ENCODE measurements at places on chromosomes 5 and 9.

GRCh38 chr5:154756009-154756867 is 1.1 kb downstream of the LARP1 start:
- no peak for DNase-seq

GRCh38 chr5:181259283-181259682 is 1.7 kb downstream of the TRIM52 start:
- no peak for DNase-seq

DNA sequence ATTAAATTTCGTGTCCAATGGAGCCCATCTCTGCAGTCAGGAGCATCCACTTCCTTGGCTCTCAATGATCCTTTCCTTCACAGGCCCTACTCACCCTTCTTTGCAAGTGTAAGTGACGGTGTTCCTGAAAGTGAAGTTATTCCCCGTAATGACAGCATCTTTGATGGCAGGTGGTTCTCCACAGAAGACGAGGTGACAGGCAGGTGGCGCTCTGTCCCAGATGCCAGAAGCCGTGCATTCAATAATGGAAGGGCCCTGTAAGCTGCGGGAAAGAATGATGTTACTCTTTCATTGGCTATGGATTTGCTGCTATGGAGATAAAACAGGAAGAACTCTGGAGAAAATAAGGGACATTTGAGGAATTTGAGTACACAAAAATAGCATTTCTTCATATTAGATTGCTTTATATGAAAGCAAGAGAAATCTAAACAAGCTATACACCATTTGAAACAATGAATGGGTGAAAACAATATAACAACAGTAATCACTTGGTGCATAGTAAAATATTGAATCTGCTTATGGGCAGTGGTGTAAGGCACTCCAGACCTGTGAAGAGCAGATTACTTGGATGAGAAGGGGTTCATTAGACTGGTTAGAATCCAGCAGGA is 89.9 kb upstream of the TXNDC8 start:
- no peak for DNase-seq

GRCh38 chr9:13606586-13606985 is 327.1 kb upstream of the MPDZ start:
- no peak for DNase-seq

DNA sequence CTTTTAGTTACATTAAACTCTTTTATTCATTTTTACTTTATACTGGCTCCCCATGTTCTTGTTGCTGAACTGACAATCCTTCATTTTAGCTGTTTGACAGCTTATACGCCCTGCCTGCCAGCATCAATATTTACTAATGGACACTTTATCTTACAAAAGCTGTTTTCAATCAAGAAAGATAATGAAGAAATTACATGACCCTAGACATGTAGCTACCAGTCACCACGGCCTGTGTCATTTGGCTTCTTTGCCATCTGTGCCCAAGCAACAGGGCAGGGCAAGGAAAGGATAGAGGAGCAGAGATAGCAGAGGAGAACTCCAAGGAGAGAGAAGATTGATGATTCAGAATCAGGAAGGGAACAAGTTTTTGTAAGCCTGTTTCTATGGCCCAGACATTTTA is 647.3 kb downstream of the BRINP1 start:
- no peak for DNase-seq

GRCh38 chr9:83130541-83130940 is 67.6 kb upstream of the RASEF start:
- peak; percentile 34 for DNase-seq

GRCh38 chr5:2802693-2803365 is 51.4 kb upstream of the IRX2 start:
- DNase-seq: no peak

- DNase-seq: no peak
Observed at GRCh38 chr5:128796506-128796905, 168.8 kb upstream of the SLC27A6 start.

GRCh38 chr5:80181618-80182211 is 74.1 kb downstream of the SERINC5 start:
- peak; percentile 66 for DNase-seq

GRCh38 chr5:150600616-150601490 is 39.6 kb upstream of the SYNPO start:
- DNase-seq: no peak

GRCh38 chr9:71819115-71819739 is 50.9 kb upstream of the CEMIP2 start:
- DNase-seq: no peak

- DNase-seq: no peak
Observed at GRCh38 chr5:148063861-148064260, at the start of gene SPINK5. SPINK5 (plus strand) TSS chr5:148063980; CDS start chr5:148064045, 65 bp downstream.

DNA sequence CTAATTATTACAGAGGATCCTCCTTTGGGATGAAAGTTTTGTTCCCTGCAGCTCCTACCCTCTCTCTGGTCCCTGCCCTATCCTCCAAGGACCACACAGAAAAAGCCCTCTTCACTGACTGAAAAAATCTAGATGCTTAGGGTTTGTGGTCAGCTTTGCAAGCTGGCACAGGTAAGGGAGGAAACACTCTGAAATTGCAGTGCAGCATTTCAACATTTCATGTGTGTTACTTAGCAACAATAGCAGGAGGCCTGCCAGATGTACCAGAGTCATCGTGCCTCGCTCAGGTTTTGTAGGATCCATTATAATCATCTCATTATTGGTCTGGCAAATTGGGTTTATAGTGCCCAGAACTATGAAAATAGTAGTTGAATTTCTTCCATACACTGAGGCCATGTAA is 109.5 kb downstream of the PALM2AKAP2 start:
- DNase-seq: no peak

GRCh38 chr9:88396836-88397577 is 8.8 kb downstream of the SPIN1 start:
- no peak for DNase-seq

GRCh38 chr9:5438301-5439162 is 807 bp upstream of the PLGRKT start:
- DNase-seq: no peak

DNA sequence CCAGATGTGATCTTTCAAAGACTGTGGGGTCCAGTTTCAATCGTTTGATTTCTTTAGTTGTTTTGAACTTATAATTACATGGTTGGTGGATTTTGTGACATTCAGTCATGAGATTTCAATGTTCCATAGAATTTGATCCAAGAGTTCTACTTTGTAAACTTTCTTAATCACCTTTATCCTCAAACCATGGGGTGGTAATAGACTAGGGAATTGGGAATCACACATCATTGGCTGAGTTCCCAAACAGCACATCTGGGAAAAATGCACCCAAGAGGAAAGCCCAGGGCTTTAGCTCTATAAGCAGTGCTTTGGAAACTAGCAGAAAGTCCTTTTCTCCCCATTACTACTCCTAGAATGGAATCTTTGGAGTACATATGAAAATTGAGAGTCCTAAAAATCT is 177.6 kb downstream of the NNT start:
- no peak for DNase-seq

- DNase-seq: no peak
Observed at GRCh38 chr9:19650312-19650711, 138.5 kb downstream of the SLC24A2 start.

DNA sequence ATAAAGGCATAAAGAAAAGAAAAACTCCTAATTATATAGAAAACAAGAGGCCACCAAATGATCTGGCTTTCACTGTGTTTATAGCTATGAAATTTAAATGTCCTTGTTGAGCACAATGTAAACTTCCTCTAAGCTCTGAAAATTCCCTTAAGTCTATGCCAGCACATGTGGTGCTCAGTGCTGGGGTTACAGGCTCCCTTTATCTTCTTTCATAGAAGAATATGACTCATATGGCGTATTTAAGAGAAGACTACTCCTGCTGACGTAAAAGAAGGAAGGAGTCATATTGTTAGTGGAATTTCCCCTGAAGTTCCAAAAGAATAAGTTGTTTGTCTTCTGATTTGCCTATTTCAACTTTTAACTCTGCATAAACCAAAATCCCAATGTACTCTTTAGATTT is 30.4 kb downstream of the RNF145 start:
- peak; percentile 93 for DNase-seq

DNA sequence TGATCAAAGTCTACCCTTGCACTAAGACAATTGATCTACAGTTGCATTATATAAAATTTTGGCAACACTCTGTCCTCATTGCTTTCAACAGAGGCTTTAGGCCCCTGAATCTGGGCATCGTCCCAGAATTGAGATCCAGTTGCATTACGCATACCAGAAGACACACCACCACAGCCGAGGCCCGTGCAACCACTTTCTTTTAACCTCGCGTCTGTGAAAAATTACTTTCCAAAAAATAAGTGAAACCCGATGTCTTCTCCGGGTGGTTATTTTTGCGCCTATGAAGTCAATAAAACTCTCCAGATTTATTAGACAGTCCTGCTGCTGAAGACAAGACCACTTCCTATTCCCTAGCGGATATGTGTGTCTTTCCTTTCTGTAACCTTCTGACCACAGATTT is 52.1 kb upstream of the NFIB start:
- DNase-seq: no peak

DNA sequence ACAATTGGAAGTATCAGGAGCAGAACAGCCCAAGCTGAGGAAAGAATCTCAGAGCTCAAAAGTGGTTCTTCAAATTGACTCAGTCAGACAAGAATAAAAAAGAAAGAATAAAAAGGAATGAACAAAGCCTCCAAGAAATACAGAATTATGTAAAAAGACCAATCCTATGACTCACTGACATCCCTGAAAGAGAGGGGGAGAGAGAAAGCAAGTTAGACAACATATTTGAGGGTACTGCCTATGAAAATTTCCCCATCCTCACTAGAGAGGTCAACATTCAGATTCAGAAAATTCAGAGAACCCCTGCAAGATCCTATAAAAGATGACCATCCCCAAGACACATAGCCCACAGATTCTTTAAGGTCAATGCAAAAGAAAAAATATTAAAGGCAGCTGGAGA is 173.2 kb downstream of the ALDH1A1 start:
- no peak for DNase-seq

GRCh38 chr9:69027355-69028097 is 8.0 kb upstream of the FXN start:
- DNase-seq: no peak

GRCh38 chr5:141915881-141916336 is 7.8 kb upstream of the DELE1 start:
- no peak for DNase-seq

- DNase-seq: no peak
Observed at GRCh38 chr5:14489643-14490042, 91.9 kb upstream of the OTULINL start.

- DNase-seq: no peak
Observed at GRCh38 chr9:94928691-94929368, 202.3 kb downstream of the AOPEP start.

GRCh38 chr9:4069457-4070153 is 230.3 kb downstream of the GLIS3 start:
- no peak for DNase-seq

GRCh38 chr5:61589946-61590345 is 257.9 kb downstream of the ZSWIM6 start:
- DNase-seq: no peak

GRCh38 chr9:81822301-81822865 is 105.8 kb upstream of the SPATA31D4 start:
- peak; percentile 92 for DNase-seq

GRCh38 chr5:172875505-172876279 is 41.6 kb downstream of the ERGIC1 start:
- no peak for DNase-seq

- no peak for DNase-seq
Observed at GRCh38 chr5:130155345-130156011, 251.2 kb downstream of the CHSY3 start.

DNA sequence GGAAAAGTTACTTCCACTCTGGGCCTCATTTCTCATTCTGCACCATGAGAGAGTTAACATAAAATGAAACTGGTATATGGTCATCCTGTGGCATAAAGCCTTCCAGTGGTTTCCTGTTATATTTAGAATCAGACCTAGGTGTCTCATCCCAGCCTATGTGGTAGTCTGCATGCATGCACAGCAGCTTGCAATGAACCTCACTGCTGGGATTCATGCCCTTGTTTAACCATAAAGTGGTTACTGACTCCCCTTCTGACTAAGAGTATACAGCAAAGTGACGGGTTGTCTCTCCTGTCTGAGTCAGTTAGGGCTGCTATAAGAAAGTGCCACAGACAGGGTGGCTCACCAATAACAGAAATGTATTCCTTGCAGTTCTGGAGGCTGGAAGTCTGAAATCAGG is 14.7 kb upstream of the TDRD7 start:
- no peak for DNase-seq

GRCh38 chr9:134127616-134128015 is 8.3 kb upstream of the WDR5 start:
- no peak for DNase-seq

DNA sequence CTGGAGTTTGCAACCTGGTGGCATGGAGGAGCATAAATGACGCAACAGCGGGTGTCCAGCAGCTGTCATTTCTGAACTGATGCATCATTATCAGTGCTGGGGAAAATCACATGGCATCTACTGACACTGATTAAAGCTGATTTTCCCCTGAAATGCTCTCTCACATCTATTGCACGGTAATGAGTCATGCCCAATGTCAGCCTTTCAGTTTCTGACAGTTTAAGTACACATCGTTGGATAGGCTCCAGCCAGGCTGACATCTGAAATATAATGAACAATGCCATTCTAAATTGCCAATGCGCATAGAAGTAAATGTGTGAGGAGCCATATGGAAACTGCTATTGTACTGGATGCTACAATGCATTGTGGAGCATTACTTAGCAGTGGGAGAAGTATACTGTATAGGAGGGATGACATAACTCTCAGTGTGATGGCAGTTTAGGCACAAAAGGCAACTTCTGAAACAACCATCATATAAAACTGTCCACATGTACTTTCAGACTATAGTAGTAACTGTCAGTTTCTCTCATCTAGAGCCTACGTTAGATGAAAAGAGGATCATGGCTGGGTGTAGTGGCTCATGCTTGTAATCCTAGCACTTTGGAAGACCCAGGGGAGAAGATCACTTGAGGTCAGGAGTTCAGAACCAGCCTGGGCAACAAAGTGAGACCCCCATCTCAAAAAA is 389.3 kb upstream of the DMAC1 start:
- DNase-seq: peak; percentile 15

GRCh38 chr5:130295235-130295634 is 391.0 kb downstream of the CHSY3 start:
- no peak for DNase-seq

- no peak for DNase-seq
Observed at GRCh38 chr9:127209220-127209619, 55.4 kb upstream of the GARNL3 start.

- no peak for DNase-seq
Observed at GRCh38 chr9:110114086-110114858, 93.7 kb downstream of the C9orf152 start.

DNA sequence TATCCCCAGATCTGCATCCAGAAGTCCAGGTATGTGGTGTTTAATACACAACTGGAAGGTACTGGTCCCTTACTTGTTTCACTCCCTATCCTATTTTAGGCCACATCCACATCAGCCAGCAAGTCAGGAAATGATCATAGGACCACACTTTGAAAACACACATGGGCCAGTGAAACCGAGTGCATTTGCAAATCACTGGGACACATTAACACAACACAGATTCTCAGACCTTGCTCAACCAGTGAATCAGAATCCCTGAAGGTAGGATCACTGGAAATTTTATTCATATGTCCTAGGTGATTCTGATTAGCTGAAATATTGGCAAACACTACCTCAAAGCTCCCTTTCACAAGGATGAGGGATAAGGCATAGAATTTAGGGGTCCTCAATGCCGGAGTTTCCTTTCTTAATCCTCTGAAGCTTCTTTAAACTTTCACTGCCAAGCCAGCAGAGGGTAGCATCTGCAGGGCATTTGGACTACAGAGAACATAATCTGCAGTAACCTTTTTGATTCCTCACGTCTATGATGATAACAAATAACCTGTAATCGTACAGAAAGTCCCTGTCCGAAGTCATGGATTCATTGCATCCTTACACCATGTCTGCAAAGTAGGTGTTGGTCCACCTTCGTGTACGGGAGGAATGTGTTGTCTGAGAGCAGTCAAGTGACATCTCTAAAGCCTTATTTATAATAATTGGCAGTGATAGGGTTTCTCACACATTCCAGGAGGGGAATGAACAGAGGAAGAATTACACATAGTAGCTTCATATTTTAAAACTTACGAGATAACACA is 11.0 kb upstream of the ABLIM3 start:
- no peak for DNase-seq
